ENCODE measurements at places on chromosomes 2 and 18. TPM values are rescaled to one million over a fixed set of nuclear protein-coding genes. Genes with fewer than 3 reads are reported as not detected.

KCMF1 gene
- 163 TPM for total RNA-seq

NR4A2 gene
- total RNA-seq = 0.85 TPM

TFPI gene
- 129 TPM for total RNA-seq

OTX1 gene
- total RNA-seq = 4.2 TPM

ALK gene
- not detected for total RNA-seq

MYL1 gene
- total RNA-seq = not detected

MITD1 gene
- total RNA-seq = 36.0 TPM

UGT1A9 gene
- total RNA-seq = not detected

KHK gene
- total RNA-seq = 1.5 TPM

LINC00305 gene
- not detected for total RNA-seq

VWA3B gene
- not detected for total RNA-seq

PLEK gene
- total RNA-seq = 0.13 TPM

NFE2L2 gene
- 104 TPM for total RNA-seq

ASB18 gene
- total RNA-seq = not detected

OR6B2 gene
- total RNA-seq = not detected

SCTR gene
- not detected for total RNA-seq

IFT172 gene
- total RNA-seq = 16.7 TPM

MAT2A gene
- total RNA-seq = 547 TPM

ZNG1B gene
- 37.1 TPM for total RNA-seq
